KBM-7 (cell line): ENCODE measurements at places on chromosomes 11 and 22.

DNA sequence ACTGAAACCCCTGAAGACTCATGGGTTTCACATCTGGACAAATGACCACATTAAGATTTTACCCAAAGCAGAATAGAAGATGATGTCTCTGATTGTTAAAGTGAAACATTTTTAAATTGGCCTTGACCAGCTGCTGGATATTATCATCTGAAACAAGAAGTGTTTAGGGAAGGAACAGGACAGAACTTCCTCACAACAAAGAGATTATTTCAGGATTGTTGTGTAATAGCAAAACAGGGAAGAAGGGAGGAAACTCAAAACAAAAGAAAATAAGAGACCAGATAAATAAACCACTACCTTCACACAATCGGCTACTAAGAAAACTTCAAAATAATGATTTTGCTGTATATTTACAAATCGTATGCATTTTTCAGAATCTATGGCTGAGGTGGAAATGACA is 319.2 kb upstream of the API5 start:
- DNase-seq = no peak

- DNase-seq = no peak
These were observed 451.2 kb downstream of the MIAT start for GRCh38 chr22:27108425-27109114.

DNA sequence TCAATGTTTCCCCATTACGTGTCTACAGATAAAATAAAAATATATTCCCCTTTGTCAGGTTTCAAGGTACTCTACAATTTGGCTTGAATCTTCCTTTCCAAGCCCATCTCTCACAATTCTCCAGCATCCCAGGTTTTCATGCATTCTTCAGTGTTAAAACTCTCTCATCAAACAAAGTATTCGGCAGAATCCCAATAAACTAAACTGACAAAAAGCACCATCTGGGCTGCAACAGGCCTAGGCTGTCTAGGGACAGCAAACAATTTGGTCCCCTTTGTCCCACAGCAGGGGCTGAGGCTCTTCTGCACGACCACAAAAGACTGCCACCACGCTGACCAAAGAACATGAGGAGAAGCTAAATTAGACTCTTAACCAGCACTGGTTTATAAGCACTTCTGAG is 159.4 kb downstream of the CADM1 start:
- no peak for DNase-seq

DNA sequence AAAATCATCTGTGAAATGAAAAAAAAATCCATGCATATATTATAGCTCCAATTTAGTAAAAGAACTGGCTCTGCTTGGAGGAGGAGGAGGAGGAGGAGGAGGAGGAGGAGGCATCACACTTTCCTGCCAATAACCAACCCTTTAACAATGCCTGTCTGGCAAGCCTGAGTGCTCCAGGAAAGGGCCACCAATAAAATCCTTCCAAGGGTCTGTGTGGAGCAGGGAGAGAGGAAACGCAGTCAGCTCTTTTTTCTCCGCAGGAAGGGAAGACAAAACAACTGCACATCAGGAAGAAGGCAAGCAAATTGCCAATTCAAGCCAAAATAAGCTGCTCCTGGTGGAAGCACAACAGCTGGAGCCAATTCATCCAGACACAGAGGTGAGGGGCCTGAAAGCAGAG is 139.0 kb downstream of the KCNC1 start:
- no peak for DNase-seq

- no peak for DNase-seq
These were observed 83.7 kb upstream of the TRIM77 start for GRCh38 chr11:89626366-89626765.

DNA sequence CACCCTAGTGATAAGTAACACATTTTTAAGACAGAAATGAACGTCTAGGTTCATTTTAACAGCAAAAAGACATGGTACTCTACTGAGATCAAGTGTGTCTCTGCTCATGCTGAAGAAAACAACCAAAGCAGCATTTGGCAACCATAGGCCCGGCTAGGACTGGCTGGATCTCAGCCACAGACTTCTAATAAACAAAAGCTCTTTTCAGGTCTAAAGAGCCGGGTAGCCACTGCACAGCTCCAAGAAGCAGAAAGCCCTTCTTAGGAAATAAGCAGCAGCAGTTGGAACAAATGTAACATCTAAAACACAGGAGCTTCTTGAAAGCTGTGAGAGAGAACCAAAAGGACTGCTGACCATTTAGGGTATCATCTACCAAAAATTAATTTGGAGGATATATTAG is 37.6 kb downstream of the PITPNB start:
- DNase-seq = no peak

DNA sequence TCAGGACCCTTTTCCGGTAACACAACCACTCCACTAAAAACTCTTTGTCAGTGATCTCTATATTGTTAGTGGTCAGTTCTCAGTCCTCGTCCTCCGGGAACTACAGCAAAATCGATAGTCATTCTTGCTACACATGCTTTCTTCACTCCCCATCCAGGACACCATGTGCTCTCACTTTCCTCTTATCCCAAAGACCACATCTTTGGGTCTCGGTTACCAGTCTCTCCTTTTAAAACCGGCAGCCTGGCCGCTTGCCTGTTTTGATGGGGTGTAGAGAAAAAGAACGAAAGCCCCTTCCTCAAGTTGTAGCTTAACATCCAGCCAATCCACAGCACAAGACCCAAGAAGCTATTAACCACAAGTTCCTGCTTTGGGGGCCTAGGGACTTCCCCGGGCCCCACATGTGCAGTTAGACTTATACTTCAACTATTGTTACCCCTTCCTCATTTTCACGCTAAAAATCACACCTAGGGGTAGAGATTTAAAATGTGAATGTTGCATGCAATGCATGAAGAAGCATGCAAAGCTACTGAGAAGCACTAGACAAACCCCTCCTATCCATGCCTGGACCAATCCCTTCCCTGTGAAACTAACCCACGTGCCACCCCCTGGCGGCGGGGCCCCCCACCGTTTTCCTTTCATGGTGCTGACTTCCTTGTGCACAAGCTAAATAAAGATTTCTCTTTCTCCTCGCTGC is 1.5 kb upstream of the TOLLIP start:
- DNase-seq = peak; percentile 73

- no peak for DNase-seq
These were observed 77.9 kb upstream of the PITPNB start for GRCh38 chr22:27996981-27997380.
